Fibroblast of skin of left biceps (primary cell): ENCODE measurements at places on chromosomes 7 and 10.

GRCh38 chr10:85642421-85643170, 724.0 kb downstream of the GRID1 start:
- DNase-seq, result peak; percentile 43

- no peak for DNase-seq
Observed at GRCh38 chr7:360454-361100, 70.6 kb downstream of the FOXL3 start.

GRCh38 chr7:114083166-114084001, 164.6 kb upstream of the PPP1R3A start:
- DNase-seq, result no peak

DNA sequence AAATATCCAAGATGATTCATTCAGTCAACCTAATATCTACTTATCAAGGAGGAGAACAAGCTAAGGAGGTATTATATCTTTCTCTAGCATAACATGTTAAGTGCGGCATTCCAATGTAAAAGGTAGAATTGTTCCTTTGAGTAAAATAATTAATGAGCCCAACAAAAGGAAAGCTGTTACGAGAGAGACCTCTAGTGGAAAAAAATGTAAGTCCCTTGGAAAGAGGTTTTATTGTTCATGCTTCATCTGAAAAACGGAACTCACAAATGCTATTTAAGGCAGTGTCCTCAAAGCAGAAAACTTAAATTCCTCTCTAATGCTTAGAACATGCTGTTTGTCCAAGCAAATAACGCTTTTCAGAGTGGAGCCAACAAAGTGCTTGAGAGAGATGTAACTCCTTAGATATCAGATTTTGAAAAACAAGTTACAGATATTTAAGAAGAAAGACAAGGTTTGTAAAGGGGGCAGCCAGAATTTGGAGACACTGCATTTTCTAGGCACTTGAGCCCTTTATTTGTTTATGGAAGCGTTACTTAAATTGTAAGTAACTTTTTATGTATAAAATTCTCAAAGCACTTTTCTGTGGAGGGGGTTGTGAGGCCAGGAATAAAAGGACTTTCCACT, 119.9 kb downstream of the TFEC start:
- DNase-seq, result no peak

DNA sequence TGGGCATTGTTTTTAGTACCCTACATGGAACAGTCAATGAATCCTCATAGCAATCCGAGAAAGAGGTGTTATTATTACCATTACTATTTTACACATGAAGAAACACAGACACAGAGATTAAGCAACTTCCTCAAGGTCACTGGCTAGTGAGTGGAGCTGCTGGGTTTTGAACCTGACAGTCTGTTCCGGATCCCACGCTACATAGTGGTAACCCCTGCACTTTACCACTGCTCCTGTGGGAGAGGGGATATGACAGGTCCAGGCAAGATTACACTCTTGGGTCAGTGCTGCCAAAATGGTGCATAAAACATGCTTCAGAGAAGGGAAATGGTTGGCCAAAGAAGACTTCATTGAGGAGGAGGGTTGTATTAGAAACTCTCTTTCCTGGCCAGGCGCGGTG, 185.7 kb downstream of the XPNPEP1 start:
- DNase-seq, result no peak

DNA sequence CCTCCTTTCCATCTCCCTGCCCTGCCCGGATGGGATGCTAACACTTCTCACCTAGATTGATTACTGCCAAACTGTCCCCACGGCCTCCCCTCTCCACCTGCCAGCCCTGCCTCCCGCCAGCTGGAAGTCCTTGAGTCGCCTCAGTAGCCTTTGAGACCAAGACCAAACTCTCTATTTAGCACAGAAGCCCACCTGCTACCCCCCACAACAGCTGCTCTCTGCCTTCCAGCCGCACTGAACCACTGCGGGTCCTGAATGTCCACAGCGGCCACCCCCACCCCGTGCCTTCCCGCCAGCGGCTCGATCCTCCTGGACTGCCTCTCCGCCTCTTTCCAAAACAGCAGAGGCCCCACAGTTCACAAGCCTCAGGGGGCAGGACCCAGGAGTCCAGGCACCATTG, 39.0 kb downstream of the FKBP6 start:
- DNase-seq, result no peak

DNA sequence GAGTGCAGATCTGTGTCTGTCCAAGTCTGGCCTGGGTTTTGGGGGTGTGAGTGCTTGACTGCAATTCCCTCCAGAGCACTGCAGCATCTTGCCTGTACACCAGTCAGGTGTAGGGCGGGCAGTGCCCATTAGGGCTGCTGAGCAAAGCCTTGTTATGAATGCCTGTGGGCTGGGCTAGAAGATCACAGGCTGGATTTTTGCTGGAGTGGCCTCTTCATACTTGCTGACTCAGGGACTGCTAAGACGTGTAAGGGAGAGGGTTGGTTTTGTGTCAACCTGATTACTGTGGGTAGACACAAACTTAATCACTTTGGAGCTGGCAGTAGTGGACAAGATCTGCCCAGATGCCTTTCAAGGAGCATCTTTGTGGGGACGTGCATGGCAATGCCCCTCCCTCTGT, 29.6 kb downstream of the DMBT1 start:
- DNase-seq, result no peak

GRCh38 chr10:48580236-48580635, 24.6 kb downstream of the ARHGAP22 start:
- DNase-seq, result no peak

DNA sequence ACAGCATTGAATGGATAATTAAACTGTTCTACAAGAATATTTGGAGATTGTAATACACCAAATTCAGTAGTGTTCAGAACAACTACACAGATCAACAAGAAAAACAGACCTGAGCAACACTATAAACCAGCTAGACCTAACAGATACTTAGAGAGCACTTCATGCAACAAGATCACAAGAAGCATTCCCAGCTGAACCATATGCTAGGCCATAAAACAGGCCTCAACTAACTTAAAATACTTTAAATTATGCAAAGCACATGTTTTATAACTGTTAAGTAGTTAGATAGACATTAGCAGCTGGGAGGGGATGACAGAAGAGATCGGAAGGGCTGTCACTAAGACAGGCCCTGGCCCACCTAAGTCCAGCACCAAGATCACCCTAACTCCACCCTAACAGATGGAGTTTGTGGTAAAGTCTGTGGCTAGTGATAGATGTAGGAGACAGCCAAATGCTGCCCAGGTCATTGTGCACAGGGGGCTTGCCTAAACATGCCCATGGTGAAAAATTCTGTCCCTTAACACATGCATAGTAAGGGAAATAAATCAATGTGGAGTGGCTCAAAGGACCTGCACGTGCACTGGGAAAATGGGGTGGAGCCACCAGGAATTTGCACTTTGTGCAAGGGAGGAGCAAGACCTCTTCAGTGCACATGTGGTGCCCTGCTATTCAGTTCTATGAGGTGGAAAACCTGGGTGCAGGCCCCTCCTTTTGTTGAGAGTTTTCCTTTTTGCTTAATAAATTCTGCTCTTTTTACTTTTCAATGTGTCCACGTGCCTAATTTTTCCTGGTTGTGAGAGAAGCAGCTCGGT, 567.8 kb upstream of the NRG3 start:
- no peak for DNase-seq

DNA sequence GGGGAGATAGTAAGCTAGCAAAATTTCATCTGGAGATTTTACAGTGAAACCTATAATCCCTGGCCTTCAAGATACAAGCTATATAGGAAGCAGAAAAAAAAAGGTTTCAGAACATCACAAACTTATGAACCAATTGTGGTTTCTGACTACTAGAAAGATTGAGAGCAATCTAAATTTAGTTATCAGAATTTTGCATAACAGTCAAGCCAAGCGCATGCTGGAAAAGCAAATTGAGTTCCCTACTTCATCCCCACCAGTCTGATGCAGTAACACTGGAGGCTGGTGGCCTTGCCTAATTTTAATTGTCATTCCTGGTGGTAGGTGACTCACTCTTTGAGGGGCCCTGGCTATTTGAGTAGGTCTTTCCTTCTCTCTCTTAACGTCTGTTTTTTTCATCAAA, 46.3 kb upstream of the ELMO1 start:
- DNase-seq, result no peak

GRCh38 chr7:7408001-7408770, 127.5 kb downstream of the COL28A1 start:
- DNase-seq, result no peak

- peak; percentile 19 for DNase-seq
Observed at GRCh38 chr7:13946181-13946580, 43.3 kb downstream of the ETV1 start.

DNA sequence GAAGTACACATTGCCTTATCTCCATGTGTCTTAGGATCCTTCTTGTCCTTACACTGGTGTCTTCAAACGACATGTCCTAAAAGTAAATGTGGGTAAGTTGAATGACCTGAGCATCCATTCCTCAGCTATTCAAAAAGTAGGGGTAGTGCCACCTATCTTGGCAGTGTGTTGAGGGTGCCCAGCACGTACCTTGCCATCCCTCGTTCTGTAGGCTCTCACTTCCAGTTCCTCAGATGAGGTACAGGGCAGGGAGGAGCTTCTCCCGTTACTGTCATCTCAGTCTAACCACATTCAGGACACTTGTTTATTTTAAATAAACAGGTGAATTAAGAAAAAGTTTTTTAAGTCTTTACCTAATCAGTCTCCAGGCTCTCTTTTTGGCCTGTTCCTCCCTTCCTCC, 13.0 kb downstream of the BUD23 start:
- no peak for DNase-seq

- no peak for DNase-seq
Observed at GRCh38 chr7:51160411-51160810, 156.2 kb downstream of the COBL start.

- no peak for DNase-seq
Observed at GRCh38 chr10:15804109-15804508, 56.2 kb downstream of the MINDY3 start.

DNA sequence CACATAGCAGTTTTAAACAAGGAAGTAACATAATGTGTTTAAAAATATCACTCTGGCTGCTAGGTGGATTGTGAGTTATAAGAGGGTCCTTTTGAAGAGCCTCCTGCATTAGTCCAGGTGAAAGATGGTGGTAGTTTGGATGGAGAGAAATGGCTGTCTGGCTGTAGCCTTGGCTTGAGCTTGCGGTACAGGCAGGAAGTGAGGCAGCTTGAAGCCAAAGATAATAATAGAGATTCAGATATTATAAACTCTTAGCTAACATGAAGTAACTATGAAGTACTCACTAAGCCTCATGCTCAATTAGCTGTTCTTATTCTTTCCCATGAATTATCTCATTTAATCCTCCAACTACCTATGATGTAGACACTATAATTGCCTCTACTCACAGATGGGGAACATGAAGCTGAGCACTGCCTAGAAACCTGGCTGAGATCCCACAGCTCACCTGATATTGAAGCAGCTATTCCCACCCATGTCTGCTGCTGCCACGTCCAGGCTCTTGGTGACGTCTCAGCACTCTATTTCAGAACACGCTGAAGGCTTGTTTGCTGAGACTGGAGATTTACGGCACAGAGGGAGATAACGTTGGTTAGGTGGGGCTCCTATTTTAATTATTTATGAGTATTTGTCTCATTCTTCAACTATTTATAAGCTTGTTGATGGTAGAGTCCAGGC, 10.4 kb downstream of the C10orf120 start:
- no peak for DNase-seq

- DNase-seq, result no peak
Observed at GRCh38 chr10:102900006-102900405, 18.1 kb upstream of the CNNM2 start.

DNA sequence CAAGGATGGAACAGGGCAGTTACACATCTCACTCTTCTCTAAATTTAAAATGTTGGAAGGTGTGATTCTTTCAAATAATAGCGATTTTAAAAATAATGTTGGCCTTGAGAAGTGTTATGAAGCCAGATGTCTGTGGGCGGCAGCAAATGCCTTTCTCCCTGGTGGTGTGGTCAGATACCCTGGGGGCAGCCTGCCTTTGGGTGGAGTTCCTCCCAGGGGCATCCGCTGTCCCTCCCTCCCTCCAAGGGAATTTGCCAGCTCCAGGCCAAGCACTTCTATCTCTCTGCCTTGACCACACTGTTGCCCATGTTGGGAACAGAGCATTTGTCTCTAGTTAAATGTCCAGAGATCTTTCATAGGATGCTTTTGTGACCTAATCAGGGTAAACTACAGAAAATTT, 121.4 kb downstream of the POU6F2 start:
- DNase-seq, result no peak

- no peak for DNase-seq
Observed at GRCh38 chr7:24119852-24120251, 164.1 kb upstream of the NPY start.

DNA sequence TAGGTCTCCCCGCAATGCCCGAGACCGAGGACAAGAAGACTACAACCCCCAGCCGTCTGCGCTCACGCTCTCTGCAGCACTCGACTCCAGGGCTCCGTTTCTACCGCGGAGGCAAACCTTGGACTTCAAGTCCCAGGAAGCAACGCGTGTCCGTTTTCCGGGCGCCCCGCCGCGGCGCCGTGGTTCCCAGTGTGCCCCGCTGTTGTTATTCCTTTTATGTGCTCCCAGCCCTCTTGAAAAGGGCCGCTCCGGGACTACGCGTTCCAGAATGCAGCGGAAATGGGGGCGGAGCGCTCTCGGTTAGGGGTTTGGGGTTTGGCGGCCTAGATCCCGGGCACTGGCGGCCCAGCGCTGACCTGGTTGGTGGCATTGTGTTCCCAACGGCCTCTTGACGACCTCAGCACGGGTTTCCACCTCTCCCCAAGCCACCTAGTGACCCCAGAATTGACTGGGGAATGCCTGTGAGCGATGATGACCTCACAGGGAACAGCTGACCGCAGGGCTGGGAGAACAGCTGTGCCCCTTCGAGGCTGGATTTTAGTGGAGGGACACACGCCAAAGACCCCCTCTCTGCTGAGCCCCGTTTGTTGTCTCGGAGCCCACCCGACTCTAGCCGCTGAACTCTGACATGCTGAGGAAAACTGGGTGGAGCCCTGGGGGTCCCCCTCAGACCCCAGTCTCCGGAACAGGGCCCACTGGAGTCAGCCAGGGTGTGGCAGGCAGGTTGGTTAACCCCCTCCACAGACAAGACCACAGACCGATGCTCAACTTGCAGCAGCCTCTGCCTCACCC, 488 bp upstream of the CDK5 start:
- peak; percentile 99 for DNase-seq

- no peak for DNase-seq
Observed at GRCh38 chr10:14560274-14560673, 214.4 kb downstream of the FAM107B start.

GRCh38 chr10:71259815-71260501, 47.6 kb downstream of the UNC5B start:
- no peak for DNase-seq

GRCh38 chr7:38462819-38463218, 168.4 kb downstream of the AMPH start:
- DNase-seq, result no peak

GRCh38 chr7:48084727-48085432, 4.2 kb upstream of the UPP1 start:
- DNase-seq, result peak; percentile 97

GRCh38 chr7:140640060-140640637, 464 bp downstream of the DENND2A start:
- no peak for DNase-seq
